HEK293T (cell line): ENCODE measurements at places on chromosomes 13 and 19.

- DNase-seq: no peak
These were observed 608 bp downstream of the MYADM start for GRCh38 chr19:53868091-53868891.

GRCh38 chr13:105452895-105453294 is 1082.6 kb downstream of the EFNB2 start:
- DNase-seq: no peak

DNA sequence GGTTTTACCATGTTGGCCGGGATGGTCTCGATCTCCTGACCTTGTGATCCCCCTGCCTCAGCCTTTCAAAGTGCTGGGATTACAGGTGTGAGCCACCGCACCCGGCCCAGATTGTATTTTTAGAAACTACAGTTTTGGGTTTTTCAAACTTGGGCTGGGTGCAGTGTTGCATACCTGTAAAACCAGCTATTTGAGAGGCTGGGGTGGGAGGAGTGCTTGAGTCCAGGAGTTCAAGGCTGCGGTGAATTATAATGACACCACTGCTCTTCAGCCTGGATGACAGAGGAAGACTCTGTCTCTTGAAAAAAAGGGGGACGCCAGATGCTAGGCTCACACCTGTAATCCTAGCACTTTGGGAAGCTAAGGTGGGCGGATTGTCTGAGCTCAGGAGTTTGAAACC is 4.2 kb downstream of the CHAF1A start:
- no peak for DNase-seq

GRCh38 chr13:86383561-86383960 is 584.3 kb upstream of the SLITRK6 start:
- no peak for DNase-seq

GRCh38 chr13:41970022-41970421 is 9.1 kb upstream of the VWA8 start:
- DNase-seq: no peak

DNA sequence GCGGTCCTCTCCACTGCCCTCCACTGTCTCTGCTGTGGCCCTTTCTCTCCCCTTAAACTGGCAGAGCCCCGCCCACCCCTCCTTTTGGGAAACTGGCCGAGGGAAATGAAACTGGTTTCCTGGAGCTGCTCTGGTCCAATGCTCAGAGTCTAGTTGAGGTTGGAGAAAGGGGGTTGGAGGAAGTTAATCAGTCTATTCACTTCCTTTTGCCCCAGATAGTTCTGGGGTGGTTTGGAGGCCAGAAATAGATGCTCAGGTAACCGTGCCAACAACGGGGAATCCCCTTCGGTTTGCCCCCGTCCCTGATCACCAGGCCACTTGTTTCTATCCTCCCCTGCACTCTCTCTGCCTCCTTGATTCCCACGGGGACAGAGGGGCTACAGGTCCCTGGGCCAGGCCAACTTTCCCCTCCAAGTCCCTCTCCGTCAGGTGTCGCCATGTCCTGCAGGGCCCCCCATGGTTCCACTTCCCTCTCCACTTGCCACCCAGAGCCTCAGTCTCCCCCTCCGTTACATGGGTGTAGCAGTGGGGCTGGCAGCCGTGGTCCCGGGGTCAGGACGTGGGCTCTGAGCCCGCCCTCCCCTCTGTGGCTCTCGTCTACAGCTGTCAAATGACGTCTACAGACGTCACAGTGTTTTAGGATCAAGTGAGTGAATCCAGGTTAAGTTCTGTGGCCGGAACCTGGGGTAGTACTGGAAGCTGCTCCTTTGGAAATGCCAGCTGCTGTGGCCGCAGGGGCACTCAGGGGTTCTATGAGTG is at the start of gene IL4I1:
Gene IL4I1, minus strand, starts transcription at position 25 of the 759 bp plus-strand sequence. CDS start 727 bp downstream, outside the sequence.
- no peak for DNase-seq

GRCh38 chr19:1156305-1156801 is 17.7 kb downstream of the SBNO2 start:
- DNase-seq: no peak

DNA sequence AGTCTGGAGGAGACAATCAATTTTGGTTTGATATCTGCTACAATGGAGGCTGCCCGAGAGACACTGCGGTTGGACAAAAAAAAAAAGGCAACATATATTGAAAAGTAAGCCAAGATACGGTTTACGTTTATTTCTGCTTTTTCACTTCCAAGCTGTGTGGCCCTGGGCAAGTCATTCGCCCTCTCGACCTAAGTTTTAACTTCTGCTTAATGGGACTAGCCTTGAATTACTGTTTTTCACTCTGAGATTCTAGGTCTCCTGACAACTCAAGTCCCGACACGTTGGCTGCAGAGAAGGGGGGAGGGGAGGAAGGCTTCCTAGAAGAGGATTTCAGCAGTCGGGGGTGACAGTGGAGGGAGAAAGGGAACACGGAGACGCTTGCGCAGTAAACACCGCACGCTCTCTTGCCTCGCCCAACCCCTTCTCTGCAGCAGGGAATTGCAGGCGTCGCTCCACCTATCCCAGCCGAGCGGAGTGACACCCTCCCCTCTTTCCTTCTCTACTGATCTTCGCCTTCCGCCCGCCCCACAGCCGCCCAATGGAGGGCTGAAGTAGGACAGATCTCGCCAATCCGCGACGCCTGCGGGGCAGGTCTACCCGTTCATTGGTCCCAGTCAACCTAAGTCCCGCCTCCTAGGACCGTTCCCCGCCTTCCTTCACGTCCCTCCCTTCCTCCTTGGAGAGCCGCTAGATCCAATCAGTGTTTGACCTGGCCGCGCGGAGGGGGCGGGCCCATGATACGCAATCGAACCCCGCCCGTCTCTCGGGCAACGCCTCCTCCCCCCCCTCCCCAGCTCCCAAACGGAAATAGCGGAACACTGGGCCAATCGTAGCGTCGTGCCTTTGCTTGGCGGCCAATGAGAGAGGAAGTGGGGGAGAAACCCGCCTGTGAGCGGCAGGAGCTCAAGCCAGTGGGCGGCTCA is 533 bp upstream of the AP2A1 start:
- peak; percentile 98 for DNase-seq
